NCI-H774 (cell line): ENCODE measurements at places on chromosomes 6 and 20.

DNA sequence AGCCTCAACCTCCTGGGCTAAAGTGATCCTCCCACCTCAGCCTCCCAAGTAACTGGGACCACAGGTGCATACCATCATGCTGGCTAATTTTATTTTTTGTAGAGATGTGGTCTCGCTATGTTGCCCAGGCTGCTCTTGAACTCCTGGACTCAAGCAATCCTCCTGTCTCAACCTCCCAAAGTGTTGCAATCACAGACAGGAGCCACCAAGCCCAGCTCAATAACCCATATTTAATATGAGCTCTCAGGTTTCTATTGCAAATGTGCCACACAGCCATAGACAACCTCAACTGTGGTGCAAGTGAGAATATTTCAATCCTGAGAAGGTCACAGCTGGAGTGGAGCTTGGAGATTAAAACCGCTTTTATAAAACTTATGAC lies 14.4 kb downstream of the JPH2 start:
- no peak for DNase-seq

GRCh38 chr20:9677100-9677623 lies 161.7 kb downstream of the PAK5 start:
- no peak for DNase-seq

DNA sequence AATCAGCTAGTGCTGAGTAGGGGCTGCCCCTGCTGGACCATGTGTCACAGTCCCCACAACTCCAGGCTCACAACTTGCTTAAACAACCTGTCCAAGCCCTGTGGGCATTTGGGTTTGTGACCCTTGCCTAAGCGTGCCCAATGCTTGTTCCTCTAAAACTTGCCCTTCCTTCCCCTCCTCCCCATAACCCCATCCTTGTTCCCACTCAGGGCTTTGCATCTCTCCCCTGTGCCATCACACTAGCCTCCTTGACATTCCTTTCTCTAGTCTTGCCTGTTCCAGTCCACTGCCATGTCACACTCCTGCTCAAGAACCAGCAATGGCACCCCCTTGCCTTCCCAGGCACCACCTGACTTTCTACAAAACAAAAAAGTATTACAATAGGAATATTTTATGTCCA lies 2.3 kb upstream of the DLGAP4 start:
- no peak for DNase-seq

- no peak for DNase-seq
Observed at GRCh38 chr6:37630281-37630799, 67.3 kb downstream of the MDGA1 start.

GRCh38 chr6:36590237-36590636 lies 3.9 kb upstream of the SRSF3 start:
- no peak for DNase-seq

DNA sequence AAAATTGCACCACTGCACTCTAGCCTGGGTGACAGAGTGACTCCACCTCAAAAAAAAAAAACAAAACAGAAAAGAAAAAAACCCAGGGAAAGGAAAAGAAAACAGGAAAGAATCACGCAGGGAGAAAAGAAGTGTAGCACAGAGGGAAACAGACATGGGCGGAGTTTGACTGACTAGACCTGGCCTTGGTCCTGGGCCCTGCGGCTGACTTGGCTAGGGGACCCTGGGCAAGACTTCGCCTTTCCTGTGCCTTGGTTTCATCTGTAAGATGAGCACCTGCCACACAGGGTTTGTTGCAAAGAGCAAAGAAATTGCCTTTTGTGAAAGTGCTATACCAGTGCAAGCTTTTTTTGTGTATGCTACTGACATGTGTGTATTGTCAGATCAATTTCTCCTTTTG lies 71.3 kb upstream of the KCNG1 start:
- no peak for DNase-seq

- DNase-seq: no peak
Observed at GRCh38 chr6:24920136-24920535, 15.6 kb downstream of the RIPOR2 start.

- DNase-seq: no peak
Observed at GRCh38 chr6:52518279-52518945, 58.4 kb downstream of the TRAM2 start.

DNA sequence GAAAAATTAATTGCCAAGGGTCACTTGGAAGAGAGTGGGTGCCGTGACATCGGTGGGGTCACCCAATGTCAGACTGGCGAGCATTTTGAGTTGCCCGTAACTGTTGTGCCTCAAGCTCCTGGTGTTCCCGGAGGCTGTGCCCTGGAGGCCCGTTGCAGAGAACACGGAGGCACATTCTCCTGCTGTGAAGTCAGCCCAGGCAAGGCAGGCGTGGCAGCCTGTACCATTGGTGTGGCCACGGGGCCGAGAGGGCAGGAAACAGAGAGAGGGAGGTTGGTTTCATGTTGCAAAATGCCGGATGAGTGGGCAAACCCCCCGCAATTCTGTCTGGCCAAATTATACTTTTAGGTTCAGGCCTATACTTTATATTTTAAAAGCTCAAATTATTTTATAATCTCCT lies 81.2 kb downstream of the THBS2 start:
- no peak for DNase-seq

- DNase-seq: no peak
Observed at GRCh38 chr6:29925321-29925720, 17.0 kb upstream of the HLA-A start.

- DNase-seq: no peak
Observed at GRCh38 chr6:69816026-69816425, 19.2 kb upstream of the LMBRD1 start.

DNA sequence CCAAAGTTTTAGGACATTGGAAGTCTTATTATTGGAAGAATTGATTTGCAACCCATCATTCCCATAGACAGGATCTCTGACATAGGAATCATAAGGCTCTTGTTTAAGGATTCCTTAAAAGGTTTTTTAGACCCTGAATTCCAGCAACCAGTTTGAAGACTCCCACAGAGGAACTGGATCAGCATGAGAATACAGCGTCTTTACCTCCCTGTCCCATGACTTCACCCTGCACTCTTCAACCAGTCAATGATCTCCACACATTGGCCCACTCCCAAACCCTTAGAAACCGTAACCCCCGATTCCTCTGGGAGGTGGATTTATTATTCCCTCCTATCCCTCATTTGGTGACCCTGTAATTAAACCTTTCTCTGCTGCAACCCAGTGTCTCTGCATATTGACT lies 150.7 kb upstream of the PLCB4 start:
- DNase-seq: no peak

DNA sequence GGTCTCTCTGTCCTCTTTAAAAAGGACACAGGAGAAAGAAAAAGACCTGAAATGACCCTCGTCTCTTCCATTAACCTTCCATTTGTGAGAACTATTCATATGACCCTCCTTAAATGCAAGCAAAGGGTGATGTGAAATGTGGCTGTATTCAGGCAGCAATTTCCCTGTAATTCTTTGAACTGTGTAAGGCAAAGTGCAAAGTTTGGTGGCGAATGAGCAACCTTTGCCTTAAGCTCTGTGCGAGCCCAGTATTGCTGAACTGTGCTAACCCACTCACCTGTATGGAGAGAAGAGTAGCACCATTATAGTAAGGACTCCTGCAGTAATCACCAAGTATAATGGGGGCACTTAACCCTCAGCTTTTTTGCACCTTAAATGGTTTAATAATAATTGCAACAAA lies 223.4 kb downstream of the PLCB1 start:
- no peak for DNase-seq

DNA sequence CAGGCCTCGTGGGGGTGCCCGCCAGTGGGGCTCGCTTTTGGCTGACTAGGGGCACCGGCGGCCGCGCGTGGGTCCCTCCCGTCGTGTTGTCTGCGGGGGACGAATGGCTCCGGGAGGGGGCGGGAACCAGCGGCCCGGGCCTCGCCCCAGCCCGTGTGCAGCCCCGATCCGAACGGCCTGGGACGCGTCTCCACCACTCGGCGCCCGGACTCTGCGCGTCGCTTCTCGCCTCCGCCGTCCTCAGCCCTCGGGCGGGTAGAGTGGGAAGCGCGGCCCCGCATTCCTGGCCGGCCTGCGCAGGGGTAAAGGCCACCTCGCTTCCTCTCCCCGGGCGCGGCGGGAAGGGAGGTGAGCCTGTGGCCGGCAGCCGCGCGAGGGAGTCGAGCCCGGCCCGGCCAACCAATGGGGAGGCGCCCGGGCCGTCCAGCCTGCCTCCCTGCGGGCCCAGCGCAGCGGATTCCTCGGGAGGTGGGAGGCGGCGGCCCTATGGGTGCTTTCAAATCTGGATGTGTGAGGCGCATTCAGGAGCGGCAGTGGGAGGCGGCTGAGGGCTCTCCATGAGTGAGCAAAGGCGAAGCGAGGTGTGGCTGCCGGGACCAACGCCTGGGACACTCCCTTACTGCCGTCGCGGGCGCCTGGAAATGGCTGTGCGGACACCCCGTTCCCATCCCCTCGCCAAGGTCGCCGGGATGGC lies 1.1 kb upstream of the ZBTB46 start:
- DNase-seq: no peak

GRCh38 chr20:35276408-35276807 lies 1.5 kb downstream of the MMP24OS start:
- DNase-seq: no peak

DNA sequence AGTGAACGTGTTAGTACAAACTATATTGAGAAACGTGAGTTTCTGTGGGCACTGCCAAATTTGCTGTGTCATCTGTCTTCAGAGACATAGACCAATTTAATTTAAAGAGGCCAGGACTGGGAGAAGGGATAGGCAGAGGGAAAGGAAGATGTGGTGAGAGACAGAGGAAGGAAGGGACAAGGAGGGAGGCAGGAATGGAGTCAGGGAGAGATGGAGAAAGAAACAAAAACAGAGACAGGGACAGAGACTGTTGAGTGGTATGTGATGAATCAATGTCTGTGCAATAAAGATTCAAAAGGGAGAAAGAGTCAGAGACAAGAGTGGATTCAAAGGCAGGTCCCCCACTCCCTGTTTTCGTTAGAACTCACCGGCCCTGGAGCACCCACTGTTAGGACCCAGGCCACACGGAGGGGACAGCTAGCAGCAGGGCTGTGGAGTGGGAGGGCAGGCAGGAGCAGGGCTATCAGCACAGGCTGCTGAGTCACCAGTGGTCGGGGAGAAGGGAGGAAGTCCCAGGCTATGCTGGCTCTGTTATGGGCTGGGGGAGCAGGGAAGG lies 51.6 kb upstream of the CHD6 start:
- DNase-seq: no peak

DNA sequence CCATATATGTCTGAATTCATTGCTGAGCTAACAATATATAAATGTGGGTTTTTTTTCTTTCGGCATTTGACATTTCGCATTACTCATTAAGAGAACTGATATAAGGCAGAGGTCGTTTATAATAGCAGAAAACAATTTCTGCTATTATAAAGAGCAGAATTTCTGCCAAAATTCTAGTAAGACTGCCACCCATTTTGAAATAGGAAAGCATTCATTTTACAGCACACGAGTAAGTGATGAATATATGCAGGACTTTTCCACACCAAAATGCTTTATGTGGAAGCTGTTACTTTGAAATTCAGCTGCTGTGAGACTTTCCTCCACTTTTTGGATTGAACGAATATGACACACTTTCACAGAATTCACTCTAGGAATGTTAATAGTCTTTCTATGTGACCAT lies 610.9 kb upstream of the MAN1A1 start:
- no peak for DNase-seq

DNA sequence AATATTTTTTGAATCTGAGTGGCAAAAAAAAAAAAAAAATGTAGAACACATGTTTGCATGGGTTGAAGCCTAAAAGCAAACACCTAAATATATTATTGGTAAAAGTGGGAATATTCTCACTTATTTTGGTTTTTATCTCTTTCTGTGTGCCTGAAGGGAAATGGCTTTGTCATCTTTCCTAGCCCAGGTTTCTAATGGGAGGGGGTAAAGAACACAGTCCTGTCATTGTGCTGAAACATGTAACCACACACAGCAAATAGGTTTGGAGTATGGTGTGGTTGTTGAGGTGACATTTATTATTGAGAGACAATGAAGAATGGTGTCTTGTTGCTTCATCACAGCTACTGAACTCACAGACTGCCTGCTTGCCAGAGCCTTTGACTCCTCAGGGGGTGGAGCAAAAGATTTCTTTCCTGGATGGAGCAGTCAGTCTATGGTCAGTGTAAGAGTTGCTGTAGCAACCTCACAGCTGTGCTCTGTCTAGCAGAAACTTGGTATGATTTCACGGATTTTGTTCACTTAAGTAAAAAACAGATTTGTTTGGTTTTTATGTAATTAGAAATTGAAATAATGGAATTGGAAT lies 70.2 kb downstream of the CEP57L1 start:
- peak; percentile 89 for DNase-seq

DNA sequence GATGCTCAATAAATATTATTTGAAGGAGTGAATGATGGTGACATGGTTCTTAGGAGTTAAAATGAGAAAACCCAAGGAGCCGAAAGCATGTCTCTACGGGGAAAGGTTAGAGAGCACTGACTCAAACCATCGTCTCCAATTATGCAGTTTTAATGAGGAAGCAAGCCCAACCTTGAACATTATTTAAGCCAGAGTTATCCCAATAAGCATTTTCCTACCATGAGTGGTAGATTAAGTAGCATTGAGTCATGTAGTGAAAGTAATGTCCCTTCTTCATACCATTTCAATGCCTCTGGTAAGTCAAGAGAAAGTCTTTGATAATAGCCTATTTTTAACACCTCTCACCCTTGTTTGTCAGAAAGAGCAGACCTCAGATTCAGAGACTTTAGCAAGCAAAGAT lies 13.5 kb downstream of the TSHZ2 start:
- DNase-seq: no peak

DNA sequence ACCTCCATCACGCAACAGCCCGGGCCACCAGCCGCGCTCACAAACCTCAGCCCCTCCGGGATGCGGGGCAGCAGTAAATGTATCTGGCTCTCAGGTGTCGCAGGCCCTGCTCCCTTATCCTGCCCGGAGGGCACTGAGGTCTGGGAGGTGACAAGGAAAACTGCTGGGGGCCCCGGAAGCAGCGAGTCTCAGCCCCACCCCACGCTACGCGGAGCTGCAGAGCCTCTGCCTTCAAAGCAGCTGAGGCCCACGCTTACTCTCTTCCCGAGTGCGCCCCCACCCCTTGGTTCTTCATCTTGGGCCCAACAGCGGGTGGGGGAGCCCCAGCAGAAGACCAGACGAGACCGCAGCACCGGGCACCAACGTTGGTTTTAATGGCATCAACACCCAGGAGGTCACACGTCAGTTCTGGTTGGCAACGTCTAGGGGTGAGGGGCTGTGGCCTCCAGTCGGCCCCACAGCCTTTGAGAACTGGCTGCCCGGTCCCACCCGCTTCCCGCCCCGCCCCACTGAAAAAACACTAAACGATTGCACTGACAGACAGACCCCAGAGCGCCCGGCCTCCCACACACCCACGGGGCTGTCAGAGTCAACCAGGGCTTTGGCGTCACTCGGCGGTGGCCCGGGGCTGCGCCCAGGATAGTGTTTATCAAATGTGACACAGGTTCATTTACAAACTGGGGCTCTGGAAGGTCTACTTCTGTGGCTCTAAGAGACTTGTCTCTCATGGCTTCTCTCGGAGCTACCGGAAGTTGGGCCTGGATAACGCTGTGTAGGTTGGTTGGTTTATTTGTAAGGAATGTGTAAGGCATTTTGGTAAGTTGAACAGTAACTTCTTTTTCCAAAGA lies 43.7 kb downstream of the DSTN start:
- no peak for DNase-seq
